Activated naive CD8-positive, alpha-beta T cell treated with anti-CD3 and anti-CD28 coated beads for 36 hours (primary cell): ENCODE measurements at places on chromosomes 2 and 18. TPM values are rescaled to one million over a fixed set of nuclear protein-coding genes. Genes with fewer than 3 reads are reported as not detected.

Gene IL1RL1
- total RNA-seq: 0.10 TPM

DNA sequence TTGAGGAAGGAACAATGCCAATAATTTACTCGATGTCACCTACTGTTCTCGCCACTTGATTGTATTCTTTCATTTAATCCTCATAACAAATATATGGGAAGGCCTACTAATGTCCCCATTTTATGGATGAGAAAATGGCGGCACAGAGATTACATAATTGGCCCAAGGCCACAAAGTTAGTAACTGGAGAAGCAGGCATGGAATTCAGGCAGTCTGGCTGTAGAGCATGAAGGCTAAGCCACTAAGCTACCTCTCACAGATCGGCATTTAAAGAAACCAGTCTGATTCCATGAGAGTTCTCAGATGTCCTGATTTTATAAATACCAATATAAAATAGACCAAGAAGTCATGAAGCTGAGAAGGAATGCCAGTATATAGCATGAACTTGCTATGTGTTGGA is 121.8 kb upstream of the EPAS1 start:
- no peak overlapping the region for H3K4me3 ChIP-seq
- no peaks in the 10 kb centered on the region for H3K27me3 ChIP-seq
- peaks cover 14% of the 10 kb centered on the region for H3K4me1 ChIP-seq

- H3K27me3 ChIP-seq: no peaks in the 10 kb centered on the region
- H3K4me1 ChIP-seq: peaks cover 13% of the 10 kb centered on the region
- H3K36me3 ChIP-seq: no peaks in the 10 kb centered on the region
- H3K27ac ChIP-seq: no peak overlapping the region
- no peak for DNase-seq
Measured at GRCh38 chr18:55475916-55476315, 112.1 kb downstream of the TCF4 start.

GRCh38 chr2:230751062-230751461 is 38.4 kb downstream of the CAB39 start:
- no peak overlapping the region for H3K4me3 ChIP-seq
- peaks cover 67% of the 10 kb centered on the region for H3K4me1 ChIP-seq
- no peaks in the 10 kb centered on the region for H3K27me3 ChIP-seq

Gene ALPP
- total RNA-seq: not detected

Gene TUBA3E
- total RNA-seq: not detected

DNA sequence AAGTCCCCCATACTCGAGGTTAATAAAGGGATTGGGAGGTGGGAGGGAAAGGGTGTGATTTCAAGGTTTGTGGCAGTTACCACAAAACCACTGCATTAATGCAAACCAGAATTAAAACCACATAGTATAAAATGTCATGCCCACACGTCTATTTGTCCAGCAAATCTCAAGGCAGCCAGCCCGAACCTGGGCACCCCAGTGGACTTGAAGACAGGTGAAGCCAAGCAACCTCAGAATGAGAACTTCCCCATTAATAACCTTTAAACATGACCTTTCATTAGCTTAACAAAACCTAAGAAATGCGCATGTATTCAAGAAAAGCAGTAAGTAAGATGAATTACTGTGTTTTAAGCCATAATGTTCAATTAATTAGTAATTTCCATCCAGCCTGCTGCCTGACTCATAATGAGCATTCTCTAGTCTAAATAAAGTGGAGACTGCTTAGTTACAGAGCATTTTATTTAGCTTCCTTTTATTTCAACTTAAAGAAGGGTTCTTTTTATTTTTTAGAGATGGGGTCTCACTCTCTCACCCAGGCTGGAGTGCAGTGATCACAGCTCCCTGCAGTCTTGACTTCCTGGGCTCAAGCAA is 229.6 kb downstream of the FAM210A start:
- H3K4me1 ChIP-seq: peaks cover 29% of the 10 kb centered on the region
- no peak overlapping the region for H3K4me3 ChIP-seq
- no peaks in the 10 kb centered on the region for H3K27me3 ChIP-seq
- H3K36me3 ChIP-seq: peaks cover 40% of the 10 kb centered on the region
- no peak overlapping the region for H3K27ac ChIP-seq

- peaks cover 1% of the 10 kb centered on the region for H3K36me3 ChIP-seq
- H3K27ac ChIP-seq: no peak overlapping the region
- H3K27me3 ChIP-seq: peaks cover 4% of the 10 kb centered on the region
- DNase-seq: no peak
Measured at GRCh38 chr2:205456682-205457081, 225.6 kb upstream of the NRP2 start.

- H3K36me3 ChIP-seq: no peaks in the 10 kb centered on the region
- no peak overlapping the region for H3K27ac ChIP-seq
- H3K4me3 ChIP-seq: no peak overlapping the region
- H3K4me1 ChIP-seq: no peaks in the 10 kb centered on the region
- H3K27me3 ChIP-seq: no peaks in the 10 kb centered on the region
Measured at GRCh38 chr2:101533561-101534148, 58.7 kb upstream of the RFX8 start.
